Adrenal gland (tissue), 19 donors: ENCODE measurements at places on chromosomes 5 and 9.

DNA sequence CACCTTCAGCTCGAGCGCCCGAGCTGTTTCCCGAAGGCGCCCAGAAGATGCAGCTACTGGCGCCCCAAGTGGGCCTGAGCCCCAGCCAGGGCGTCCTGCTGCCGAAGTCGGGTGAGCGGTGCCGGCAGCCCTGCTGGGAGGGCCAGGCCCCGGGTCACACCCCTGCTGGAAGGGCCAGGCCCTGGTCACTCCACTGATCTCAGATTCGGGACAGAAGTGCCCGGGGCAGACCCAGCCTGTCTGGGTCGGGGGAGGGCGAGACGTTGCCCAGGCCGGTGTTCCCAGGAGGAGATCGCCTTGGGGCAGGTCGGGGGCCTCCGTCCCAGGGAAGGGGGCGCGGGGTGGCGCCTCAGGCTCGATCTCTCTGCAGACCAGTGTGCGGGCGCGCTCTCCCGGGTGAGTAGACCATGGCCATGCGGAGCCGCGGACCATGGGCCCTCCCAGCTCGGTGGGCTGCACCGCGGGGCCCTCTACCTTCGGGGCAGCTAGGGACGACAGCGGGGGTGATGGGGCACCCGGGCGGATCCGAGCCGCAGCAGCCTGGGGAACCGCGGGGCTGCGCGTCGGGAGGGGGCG is 2.3 kb downstream of the LCNL1 start:
- DNase-seq: no peak

DNA sequence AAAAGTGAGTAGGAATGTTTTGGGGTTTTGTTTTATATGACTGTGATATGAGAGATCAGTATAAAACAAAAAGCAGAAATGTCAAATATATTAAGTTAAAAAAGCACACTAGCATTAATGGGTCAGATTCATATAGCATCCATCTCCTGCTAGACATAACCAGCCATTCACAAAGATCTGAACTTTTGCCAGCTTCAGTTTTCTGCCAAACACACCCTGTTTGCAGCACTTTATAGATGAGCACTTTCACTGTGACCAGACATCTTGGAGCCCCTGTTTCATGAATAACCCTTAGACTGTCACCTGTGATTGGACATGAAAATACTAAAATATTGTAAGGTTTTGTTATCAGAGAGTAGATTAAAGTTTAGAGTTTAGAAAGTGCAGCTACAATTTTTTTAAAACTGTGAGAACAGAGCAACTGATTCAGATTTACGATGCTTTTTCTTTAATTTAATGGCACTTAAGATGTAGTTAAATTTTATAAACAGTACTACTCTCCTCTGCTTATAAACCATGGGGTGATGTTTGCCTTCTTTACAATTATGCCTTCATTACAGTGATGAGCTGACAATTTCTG is 142.6 kb downstream of the KCTD16 start:
- no peak for DNase-seq

DNA sequence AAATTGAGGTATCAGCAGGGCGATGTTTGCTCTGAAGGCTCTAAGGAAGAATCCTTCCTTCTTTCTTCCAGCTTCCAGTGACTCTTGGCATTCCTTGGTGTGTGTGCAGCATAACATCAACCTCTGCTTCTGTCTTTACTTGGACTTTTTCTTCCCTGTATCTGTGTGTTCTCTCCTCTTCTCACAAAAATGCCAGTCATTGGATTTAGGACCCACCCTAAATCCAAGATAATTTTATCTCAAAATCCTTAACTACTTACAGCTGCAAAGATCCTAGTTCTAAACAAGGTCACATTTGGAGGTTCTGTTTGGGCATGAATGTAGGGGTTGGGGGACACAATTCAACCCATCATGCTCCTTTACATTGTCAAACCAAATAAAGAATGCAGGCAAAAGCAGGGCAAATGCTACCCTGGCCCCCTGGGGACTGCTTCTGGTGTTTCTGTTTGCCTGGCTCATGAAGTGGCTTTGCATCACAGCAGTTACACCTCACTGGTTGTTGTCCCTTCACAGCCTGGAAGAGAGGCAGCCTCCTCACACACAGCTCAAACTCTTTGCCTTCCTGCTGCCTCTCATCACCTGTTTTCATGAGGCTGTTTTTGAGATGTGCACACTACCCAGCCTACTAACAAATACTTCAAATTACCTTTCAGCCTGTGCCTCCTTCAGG is 64.8 kb upstream of the PLCXD3 start:
- no peak for DNase-seq

DNA sequence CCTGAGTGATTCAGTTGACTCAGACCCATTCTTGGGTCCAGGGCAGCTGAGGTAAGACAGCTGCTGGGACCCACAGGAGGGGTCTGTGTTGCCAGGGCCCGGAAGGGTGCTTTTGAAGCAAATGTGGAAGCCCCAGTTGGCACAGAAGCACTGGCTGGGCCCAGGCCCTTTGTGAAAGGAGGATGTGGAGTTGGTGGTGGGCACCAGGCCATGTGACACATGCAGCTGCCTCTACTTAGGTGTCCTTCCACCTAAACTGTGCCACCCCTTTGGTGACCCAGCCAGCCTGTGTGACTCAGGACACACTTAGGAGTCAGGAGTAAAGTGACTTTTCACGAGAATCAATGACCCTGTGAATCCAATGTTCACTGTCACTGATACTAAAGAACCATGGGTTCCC is 114.3 kb upstream of the SLC25A48 start:
- DNase-seq: no peak

GRCh38 chr9:125621170-125621569 is 85.8 kb downstream of the MAPKAP1 start:
- no peak for DNase-seq

DNA sequence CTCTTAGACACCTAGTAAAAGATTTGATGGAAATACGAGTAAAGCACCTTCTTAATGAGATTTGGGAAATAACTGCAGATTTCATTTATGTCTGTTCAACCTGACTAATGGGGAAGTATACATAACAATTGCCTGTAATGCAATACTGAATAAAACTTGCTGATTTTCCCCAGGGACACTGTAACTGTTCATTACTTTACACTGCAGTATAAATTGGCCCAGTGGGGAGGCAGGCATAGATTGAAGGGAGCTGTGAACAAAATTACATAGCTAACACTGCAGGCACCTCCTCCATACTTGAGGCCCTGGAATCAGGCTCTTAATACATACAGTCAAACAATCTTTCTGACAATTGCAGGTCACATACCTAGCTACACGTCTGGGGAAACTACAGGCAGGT is 216.2 kb downstream of the PTPRD start:
- no peak for DNase-seq

GRCh38 chr9:126531035-126531571 is 82.6 kb upstream of the LMX1B start:
- no peak for DNase-seq
